Small intestine (tissue), 16 donors: ENCODE measurements at places on chromosomes 7 and 10.
A peak's percentile ranks its signal among the peaks of the same experiment; 100 is the strongest.

DNA sequence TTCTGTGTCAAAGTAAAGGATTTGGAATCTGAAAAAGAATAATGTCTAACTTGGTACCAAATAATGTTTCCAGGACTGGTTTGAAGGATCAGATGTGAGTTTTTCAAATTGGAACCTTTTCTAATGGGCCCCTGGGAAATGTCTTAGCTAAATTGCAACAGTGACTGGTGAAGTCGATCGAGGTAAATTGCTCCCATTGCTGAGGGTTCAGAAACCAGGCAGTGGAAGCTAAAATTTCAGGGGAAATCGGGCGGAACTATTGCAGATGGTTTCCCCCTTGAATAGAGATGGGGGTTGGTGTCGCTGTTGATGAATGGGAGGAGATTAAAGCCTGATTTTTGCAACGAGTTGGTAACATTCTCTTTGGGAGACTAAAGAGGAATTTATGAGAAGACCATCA lies 112.7 kb downstream of the SND1 start:
- DNase-seq, result no peak

- no peak for DNase-seq
Measured at GRCh38 chr10:98800263-98800662, 353.5 kb upstream of the HPS1 start.

GRCh38 chr10:11510281-11510680 lies 101.2 kb downstream of the USP6NL start:
- no peak for DNase-seq

DNA sequence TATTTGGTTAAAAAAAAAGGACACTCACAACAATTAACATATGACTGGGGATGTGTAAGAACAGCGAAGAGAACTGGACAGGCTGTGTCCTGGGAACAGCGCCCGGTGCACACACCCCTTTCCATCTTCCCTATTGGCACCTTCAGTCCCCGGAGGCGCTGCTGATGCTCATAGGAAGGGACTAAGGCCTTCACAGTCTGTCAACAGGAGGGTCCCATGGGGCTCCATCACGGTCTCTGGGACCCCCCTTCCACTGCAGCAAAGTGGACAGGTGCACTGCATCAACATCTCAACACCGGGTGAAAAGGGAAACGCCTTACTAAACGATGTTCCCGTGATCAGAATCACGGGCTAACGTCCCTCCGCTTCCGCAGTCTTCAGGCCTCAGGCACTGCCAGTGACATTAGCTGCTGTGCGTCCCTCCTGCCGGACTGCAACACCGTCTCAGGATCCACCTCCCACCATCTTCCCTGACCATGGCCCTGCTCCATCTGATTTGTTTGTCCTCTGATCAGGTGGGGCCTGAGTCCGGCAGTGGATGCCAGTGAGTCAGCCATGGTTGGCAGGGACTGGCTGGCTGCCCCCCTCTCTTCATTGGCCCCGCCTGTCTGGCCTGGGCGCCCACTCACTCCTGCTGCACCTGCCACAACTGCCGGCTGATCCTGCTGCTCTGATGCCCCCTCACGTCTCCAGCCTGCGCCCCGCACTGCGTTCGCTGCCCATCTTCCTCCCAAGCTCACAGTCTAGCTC lies 614.7 kb downstream of the DNAJB6 start:
- no peak for DNase-seq

DNA sequence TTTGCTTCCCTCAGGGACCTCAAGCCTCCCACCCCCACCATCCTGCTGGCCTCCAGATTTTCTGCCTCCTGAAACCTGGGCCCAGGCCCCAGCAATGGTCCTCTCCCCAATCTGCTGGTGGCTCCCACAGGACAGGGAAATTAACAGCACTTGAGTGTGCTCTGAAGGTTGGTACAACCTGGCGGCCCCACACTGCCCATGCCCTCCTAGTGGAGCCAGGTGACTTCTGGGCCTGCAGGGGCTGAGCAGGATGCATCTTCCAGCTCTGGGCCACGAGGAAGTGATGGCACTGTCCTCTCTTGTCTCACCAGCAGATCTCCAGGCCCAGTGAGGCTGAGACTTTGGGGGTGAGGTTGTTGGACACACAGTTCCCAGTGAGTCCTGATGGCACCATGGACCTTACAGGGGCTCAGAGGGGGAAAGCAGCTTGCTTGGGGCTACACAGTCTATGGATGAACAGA lies 3.6 kb upstream of the ZMIZ1 start:
- DNase-seq, result no peak

- no peak for DNase-seq
Measured at GRCh38 chr7:39624935-39625694, 1.7 kb downstream of the RALA start.

- no peak for DNase-seq
Measured at GRCh38 chr7:94231305-94231704, 163.4 kb upstream of the COL1A2 start.

DNA sequence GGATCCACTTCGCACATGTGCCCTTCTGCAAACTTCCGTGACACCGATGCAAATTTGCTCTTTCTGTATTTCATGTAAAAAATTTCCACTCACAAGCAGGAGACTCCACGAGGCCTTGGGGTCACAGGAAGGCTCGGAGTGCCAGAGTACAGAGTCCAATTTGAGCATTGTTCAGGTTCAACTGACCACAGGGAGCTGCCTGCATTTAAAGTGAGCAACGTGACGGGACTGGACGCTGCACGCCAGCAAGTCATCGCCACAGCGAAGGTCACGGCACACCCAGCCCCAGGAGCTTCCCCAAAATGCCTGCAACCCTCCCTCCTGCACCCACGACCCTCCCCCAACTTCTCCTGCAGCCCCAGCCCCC lies 41.5 kb upstream of the NKX6-2 start:
- no peak for DNase-seq

DNA sequence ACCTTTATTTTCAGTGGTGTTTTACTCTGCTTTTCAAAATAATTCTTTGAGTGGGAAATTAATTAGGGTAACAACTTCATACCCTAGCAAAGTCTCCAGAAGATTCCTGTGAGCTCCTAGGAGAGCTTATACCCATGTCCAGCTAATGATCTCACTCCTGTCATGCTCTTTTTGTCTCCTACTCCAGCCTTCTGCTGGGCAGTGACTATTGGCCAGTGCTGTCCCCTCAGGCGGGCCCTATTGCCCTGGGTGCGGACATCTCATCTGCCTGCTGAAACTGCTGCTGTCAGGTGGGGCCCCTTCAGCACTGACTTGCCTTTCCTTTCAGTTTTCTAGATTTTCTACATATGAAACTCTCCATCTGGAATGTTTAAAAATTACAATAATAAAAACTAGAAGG lies 80.3 kb downstream of the EBLN1 start:
- no peak for DNase-seq

- DNase-seq, result peak; percentile 47
Measured at GRCh38 chr10:22230158-22230833, 12.5 kb upstream of the EBLN1 start.

- no peak for DNase-seq
Measured at GRCh38 chr7:34886856-34887255, 150.4 kb downstream of the DPY19L1 start.
